ENCODE measurements at places on chromosomes 2 and 18. TPM values are rescaled to one million over a fixed set of nuclear protein-coding genes. Genes with fewer than 3 reads are reported as not detected.

- no peaks in the 10 kb centered on the region for H3K4me1 ChIP-seq
- DNase-seq, result no peak
- no peak overlapping the region for H3K4me3 ChIP-seq
- H3K36me3 ChIP-seq, result no peaks in the 10 kb centered on the region
These were observed 55.1 kb downstream of the TGFA start for GRCh38 chr2:70498528-70498927.

Gene EMILIN1
- total RNA-seq, result 0.89 TPM

Gene GKN1
- total RNA-seq, result not detected

GRCh38 chr2:10422732-10423399, 25.3 kb downstream of the ODC1 start:
- H3K4me3 ChIP-seq, result no peak overlapping the region
- DNase-seq, result no peak
- H3K36me3 ChIP-seq, result peaks cover 25% of the 10 kb centered on the region
- no peaks in the 10 kb centered on the region for H3K27me3 ChIP-seq

GRCh38 chr2:127047054-127047453, 59.9 kb downstream of the BIN1 start:
- H3K4me1 ChIP-seq, result peaks cover 3% of the 10 kb centered on the region
- DNase-seq, result no peak
- H3K4me3 ChIP-seq, result no peak overlapping the region
- H3K27me3 ChIP-seq, result no peaks in the 10 kb centered on the region
- no peaks in the 10 kb centered on the region for H3K36me3 ChIP-seq

GRCh38 chr18:65749841-65750240, 971 bp upstream of the CDH7 start:
- H3K27me3 ChIP-seq, result no peaks in the 10 kb centered on the region
- H3K36me3 ChIP-seq, result no peaks in the 10 kb centered on the region
- no peak overlapping the region for H3K4me3 ChIP-seq

Gene SPDYA
- total RNA-seq, result 0.84 TPM

Gene CAPN13
- not detected for total RNA-seq

- no peaks in the 10 kb centered on the region for H3K4me1 ChIP-seq
- H3K36me3 ChIP-seq, result no peaks in the 10 kb centered on the region
- no peaks in the 10 kb centered on the region for H3K27me3 ChIP-seq
- H3K27ac ChIP-seq, result no peak overlapping the region
- no peak overlapping the region for H3K4me3 ChIP-seq
These were observed 408.7 kb downstream of the PIK3C3 start for GRCh38 chr18:42363446-42364441.

GRCh38 chr18:36728345-36728744, 100.5 kb downstream of the TPGS2 start:
- H3K4me1 ChIP-seq, result no peaks in the 10 kb centered on the region
- H3K27me3 ChIP-seq, result peaks cover 5% of the 10 kb centered on the region
- H3K4me3 ChIP-seq, result no peak overlapping the region
- DNase-seq, result no peak

Gene INPP1
- total RNA-seq, result 15.9 TPM
